ENCODE measurements at places on chromosomes 6 and 20.

DNA sequence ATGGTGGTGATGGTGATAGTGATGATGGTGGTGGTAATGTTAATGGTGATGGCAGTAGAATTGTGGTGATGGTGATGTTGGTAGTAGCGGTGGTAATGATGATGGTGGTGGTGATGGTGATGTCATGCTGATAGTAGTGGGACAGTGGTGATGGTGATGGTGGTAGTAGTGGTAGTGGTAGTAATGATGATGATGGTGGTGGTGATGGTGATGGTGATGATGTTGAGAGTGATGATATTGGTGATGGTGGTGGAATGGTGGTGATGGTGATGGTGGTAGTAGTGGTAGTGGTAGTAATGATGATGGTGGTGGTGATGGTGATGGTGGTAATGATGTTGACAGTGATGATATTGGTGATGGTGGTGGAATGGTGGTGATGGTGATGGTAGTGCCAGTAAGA, 128.8 kb downstream of the LPA start:
- no peak for DNase-seq

DNA sequence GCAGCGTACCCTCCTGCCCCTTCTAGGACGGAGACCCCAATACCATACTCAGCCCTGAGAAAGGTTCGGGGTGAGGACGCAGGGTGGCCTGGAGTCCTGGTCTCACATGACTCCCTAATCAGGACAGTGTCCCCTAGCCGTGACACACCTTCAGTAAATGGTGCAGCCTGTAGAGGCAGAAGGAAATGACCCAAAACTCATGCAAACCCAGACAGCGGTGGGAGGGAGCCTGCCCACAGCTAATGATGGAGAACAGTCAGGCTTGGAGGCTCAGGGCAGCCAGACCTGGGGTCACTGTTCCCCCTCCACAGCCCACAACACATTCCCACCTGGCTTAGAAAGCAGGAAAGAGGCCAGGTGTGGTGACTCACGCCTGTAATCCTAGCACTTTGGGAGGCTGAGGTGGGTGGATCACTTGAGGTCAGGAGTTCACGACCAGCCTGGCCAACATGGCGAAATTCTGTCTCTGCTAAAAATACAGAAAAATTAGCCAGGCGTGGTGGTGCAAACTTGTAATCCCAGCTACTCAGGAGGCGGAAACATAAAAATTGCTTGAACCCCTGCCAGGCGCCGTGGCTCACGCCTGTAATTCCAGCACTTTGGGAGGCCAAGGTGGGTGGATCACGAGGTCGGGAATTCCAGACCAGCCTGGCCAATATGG, 8.8 kb upstream of the HMGA1 start:
- DNase-seq, result no peak

DNA sequence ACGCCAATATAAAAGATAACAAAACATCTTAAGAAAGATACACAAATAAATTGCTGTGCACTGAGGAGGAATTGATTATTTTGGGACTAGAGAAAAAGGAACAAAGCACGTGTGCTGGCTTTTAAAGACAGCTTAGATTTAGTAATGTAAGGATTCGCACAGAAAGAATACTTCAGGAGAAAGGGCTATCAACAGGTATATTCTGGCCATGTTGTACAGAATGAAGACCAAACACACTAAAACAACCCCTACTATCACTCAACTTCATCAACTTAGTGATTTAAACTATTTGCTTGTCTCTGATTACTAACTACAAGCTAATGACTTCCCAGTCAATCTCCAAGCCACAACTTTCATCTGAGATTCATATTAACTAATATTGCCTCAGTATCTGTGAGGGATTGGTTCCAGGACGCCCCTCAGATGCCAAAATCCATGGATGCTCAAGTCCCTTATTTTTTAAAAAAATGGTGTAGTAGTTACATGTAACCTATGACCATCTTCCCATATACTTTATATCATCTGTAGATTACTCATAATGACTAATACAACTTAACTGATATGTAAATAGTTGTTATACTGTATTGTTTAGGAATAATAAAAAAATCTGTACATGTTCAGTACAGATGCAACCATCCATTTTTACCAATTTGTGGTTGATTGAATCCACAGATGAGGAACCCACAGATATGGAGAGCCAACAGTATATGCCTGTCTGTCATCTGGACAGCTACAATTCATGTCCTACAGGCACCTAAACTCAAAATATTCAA, 4.5 kb downstream of the DEK start:
- DNase-seq, result no peak

DNA sequence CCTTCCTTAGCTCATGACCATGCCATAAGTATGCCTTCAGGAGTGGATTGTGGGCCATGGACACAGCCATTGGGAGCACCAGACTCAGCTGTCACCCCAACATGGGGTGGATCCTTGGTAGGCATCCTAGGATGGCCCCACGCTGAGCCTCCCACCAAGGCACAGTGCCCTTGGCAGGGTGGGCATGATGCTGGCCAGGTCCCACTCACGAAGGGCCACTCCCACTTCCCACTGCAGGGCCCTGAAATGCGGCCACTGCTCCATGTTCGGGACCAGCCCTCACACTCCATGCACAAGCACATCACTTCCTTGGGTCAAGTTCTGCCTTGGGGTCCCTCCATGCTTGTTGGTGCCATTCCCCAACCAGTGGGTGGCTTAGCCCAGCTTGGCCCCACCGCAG, 12.9 kb upstream of the FUT9 start:
- no peak for DNase-seq

DNA sequence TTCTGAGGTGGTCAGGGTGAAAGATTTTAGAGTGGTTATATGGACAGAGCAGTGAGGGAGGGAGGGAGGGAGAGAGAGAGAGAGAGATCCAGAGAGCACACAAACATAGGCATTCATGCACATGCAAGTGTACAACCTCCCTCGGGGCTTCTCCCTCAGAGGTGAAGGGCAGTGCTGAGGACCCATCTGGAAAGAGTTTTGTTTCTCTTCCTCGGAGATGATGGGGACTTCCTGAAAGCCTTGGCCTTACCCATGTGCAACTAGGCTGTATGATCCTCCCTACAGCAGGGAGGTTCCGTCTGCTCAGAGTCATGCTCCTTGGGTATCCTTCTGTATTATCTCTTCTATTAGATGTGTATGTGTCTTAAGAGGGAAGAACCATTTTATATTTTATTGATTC, 21.4 kb upstream of the TSPYL1 start:
- no peak for DNase-seq

DNA sequence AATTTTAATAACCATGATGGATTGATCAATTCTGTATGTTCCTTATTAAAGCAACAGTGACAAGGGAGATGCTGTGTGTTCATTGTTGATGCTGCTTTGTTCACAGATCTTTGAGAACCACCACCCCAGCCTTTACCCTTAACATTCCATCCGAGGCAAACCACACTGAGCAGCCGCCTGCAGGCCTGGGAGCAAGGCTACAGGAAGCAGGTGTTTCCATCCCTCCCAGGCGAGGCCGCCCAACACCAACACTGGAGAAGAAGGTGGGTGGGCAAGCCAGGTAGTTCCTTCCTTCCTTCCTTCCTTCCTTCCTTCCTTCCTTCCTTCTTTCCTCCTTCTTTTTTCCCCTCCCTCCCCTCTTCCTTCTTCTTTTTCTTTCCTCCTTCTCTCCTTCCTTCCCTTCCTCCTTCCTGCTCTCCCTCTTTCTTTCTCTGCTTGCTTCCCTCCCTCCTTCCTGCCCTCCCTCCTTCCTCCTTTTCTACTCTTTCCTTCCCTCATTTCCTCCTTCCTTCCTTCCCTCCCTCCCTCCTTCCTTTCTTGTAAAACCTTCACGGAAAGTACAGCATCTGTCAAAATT, 13.7 kb downstream of the TTLL2 start:
- no peak for DNase-seq

- no peak for DNase-seq
Measured at GRCh38 chr6:139588076-139588639, 213.7 kb upstream of the CITED2 start.

DNA sequence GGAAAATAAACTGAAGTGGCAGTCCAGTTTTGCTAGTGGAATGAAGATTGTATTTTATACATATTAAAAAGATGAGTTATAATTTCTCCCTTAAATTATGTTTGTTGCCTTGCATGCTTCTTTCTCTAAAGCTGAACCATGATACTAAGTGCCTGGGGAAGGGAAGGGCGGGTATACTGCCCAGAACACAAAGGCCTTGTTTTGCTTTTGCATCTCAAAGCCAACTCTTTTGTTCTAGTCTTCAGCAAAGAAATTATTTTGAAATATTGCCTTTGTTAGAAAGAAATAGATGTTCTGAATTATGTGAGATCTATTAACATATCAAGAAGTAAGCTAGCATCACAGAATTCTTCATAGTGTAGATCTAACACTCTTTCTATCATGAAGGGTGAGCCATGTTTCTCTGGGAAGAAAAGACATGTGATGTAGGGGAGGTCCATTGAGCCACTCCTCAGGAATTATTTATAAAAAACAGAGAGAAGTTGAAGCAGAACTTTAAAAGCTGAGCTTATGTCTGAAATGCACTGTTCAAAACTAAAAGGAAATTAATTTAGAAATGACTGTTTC, 108.4 kb downstream of the RIMS1 start:
- no peak for DNase-seq

DNA sequence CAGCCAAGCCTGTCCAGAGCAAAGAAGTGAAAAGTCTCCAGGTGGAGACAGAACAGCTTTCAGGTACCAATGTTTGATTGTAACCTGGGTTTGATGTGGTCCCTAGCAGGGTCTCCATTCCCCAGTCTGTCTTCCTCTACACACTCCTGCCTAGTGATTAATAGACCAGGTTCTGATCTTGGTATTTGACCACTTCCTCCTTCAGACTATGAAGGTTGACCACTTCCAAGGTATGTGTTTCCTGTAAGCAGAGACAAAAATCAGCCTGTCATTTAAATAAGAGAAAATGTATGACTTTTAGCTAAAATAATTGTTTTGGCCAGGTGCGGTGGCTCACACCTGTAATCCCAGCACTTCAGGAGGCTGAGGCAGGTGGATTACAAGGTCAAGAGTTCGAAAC, 41.8 kb upstream of the TOP1 start:
- no peak for DNase-seq

GRCh38 chr6:14542670-14543366, 425.2 kb downstream of the CD83 start:
- peak; percentile 41 for DNase-seq

DNA sequence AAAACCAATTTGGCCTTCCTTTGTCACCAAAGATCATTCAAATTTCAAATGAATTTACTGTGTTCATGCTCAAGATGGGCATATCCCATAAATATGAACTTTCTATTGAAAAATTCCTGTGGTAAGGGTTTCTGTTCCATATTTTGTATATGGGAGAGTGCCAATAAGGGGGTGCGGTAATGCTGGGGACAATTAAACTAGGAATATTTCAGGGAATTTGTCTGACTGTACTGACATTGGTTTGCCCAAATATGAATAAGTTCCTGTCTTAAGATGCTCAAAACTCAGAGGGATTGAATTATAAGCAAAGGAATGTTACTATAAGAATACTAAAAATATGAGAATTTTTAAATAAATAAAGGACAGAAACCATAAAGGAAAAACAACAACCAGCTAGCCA, 553.0 kb upstream of the MARCKS start:
- DNase-seq, result no peak

DNA sequence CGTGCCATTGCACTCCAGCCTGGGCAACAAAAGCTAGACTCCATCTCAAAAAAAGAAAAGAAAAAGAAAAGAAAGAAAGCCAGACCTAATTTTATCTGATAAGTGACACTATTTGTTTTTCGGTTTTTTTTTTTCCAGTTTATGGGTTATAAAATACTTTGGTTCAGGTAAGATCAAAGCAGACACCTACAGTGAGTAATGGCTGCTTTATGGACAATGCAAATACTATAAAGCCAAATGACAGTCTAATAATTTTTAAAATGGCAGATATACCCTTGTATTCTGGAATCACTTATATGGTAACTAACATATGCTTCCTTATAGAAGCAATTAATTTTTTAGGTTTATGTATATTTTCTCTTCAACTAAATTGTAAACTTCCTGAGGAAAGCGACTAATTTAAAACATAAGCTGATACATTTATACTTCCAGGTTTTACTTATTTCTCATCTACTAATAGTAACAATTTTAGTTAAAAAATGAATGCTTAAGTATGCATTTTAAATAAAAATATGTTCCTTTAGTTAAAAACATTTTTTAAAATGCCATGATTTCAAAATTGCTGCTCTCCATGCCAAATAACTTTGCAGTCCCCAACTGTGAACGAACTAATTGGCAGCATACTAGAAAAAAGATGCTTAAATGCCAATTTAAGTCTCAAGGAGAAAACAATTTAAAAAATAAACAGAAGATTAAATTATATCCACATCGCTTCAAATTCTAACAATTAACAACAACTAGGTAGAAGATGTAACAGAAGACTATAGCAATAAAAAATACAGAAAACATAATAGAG, 38.5 kb downstream of the KIAA0319 start:
- DNase-seq, result no peak

GRCh38 chr20:9635750-9636149, 121.4 kb downstream of the LAMP5 start:
- DNase-seq, result no peak

DNA sequence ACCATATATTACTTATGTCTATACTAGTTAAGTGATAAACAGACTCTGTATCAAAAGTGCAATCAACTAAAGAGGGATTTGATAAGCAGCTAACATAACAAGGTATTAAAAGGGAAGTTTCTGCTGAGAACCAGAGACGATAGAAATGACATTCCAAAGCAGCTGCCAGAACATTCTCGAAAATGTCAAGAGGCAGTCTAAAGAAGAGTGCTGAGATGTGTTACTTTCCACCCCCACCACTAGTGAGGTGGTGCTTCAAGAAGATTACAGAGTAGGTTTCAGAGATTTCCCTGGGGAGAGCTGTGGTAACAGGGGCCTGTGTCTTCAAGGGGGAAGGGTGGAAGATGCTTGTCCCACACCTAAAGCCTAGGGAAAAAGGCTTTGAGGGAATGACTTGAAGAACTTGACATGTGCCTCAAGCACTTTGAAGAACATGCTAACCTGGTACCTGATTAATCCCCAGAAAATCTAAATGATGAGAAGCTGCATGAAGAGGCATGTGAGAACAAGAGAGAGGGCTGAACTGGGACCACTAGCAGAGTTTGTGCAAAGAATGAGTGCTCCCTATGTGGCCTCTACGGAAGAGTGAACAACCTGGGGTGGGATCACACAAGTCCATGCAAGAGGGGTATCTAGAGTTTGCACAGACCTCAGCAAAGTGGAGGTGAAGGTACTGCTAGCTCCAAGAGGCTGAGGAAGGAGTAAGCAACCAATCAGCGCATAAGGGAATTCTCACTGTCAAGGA, 5.0 kb downstream of the FAM184A start:
- DNase-seq, result no peak

- no peak for DNase-seq
Measured at GRCh38 chr20:63270606-63271325, 1.8 kb upstream of the ARFGAP1 start.

DNA sequence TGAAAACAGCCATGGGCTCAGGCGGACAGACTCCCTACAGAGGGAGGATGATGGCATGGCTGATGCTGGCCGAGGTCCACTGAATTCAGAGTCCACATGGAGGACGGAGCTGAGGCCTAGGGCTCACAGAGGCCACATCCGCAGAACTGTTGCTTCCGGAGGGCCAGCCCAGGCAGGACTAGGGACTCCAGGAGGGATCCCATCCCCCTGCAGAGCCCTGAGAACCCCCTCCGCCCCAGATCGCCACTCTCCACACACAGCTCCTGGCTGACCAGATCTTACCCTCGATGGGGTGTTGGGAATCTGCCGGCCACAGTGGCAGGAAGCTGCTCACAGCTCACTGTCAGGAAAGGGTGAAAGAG, 399.2 kb downstream of the TAF4 start:
- no peak for DNase-seq

- DNase-seq, result no peak
Measured at GRCh38 chr20:17611290-17611539, 41.3 kb downstream of the DSTN start.

GRCh38 chr20:38547288-38548085, 33.5 kb upstream of the ADIG start:
- DNase-seq, result no peak
